ENCODE measurements at places on chromosomes 5 and 9.

DNA sequence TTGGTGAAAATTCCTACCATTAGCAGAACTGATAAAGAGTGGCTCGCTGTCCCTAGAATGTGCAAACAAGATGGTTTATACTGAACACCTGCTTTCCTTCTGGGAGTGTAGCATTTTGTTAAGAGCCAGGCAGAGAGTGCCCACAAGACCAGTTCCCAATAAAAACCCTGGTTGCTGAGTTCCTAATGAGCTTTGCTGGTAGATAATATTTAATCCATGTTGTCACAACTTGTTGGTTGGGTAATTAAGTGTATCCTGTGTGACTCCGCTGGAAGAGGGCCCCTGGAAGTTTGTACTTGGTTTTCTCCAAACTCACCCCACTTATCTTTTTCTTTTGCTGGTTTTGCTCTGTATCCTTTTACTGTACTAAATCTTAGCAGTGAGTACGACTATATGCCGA is 39.5 kb upstream of the GOLGA1 start:
- DNase-seq = no peak

- no peak for DNase-seq
These were observed 29.7 kb downstream of the PWWP2A start for GRCh38 chr5:160089531-160089930.

DNA sequence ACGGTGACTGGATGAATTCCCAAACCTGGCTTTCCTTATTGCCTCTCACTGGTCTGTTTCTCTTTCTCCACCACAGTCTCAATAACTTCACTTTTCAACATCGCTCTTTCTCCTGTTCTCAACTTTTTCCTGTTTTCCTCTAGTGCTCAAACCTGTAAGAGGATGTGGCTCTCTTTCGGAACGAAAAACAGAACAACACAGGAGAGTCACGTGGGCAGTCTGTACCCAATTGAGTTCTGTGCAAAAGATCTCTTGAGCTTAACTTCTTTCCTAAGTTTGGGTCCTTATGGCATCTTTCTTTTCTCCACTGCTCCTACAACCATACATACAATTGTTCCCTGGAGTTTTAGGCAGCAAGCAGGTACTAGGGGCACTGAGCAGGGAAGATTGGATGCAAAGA is 8.9 kb downstream of the HAVCR1 start:
- DNase-seq = no peak

GRCh38 chr9:120895951-120896350 is 19.0 kb upstream of the PHF19 start:
- DNase-seq = no peak

- DNase-seq = no peak
These were observed 24.5 kb upstream of the GFPT2 start for GRCh38 chr5:180377556-180378197.

DNA sequence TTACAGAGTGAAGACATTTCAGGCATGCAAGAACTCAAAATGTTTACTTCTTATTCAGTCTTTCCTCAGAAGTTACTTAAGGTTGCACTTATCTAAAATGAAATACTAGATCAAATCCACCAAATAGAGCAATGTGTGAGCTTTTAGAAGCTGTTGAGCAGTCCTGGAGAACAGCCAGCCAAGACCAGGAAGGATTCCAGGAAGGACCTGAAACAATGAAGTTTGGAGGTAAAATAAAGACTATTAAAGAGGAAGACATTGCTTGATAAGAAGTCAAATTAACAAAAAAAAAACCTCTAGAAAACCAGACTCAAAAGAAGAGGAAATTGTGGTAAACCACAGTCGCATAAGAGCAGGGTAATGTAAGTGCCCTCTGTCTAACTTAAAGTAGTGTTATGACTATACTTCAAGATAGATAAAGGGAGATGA is 156.2 kb upstream of the S1PR3 start:
- DNase-seq = no peak

DNA sequence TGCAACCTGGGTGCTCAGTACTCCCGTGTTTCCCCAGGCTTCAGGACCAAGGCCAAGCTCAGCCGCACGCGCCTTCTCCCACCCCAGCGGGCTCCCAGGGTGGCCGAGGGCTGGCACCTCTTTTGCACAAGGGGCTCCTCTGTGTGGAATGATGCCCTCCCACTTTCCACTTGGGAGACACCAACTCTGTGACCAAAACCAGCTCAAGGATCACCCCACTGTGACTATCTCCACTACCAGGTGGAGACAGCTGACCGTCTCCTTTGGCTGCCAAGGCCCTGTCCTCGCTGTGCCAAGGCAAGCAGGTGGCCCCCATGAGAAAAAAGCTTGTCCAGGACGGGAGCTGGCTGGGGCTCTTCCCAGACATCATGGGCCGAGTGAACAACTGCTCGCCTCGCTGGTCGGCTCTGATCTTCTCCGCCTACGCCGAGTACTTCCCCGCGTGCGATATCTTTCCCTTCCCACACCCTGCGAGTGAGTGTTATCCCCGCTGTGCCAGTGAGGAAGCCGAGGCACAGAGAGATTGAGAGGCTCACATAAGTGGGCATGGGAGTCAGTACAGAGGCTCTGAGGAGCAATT is 132.8 kb downstream of the ZNF354C start:
- DNase-seq = no peak

DNA sequence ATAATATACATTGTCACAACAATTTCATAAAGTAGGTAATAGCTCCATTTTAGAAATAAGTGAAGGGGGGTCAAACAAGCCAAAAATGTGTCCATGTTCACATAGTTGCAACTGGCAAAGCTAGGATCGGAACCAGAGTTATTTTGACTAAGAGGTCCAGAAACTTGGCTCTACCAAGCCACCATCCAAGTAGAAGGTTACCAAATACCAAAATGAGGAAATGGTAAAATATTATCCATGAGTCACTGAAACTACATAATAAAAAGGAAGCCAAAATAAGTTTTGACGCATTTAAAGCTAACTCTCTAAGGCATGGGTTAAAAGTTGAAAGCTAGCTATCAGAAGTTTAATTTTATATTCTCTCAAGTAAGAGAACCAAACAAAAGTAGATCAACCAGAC is 886.9 kb upstream of the DMAC1 start:
- no peak for DNase-seq

DNA sequence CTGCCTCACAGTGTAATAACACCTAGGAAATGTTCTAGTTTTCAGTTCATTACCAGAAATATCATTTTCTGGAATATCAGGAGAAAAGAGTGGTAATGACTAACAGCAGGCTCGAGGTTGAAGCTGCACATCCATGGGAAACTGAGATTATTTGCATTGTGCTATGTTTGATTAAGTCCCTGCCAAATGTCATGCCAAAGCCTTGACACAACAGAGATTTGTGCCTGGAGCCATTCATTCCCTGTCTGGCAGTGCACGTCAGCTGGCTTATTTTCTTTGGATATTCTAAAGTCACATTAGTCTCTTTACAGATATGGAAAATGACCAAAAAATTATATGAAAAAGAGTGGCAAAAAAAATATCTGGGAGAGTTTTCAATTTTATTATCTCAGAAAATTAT is 848.0 kb downstream of the PTPRD start:
- DNase-seq = no peak

- DNase-seq = peak; percentile 35
These were observed at the start of gene ASS1 for GRCh38 chr9:130444565-130445221. Gene ASS1 (plus strand): TSS chr9:130444961. CDS start chr9:130452229, 7,268 bp downstream.

GRCh38 chr9:106897751-106898150 is 34.8 kb downstream of the ZNF462 start:
- DNase-seq = no peak

DNA sequence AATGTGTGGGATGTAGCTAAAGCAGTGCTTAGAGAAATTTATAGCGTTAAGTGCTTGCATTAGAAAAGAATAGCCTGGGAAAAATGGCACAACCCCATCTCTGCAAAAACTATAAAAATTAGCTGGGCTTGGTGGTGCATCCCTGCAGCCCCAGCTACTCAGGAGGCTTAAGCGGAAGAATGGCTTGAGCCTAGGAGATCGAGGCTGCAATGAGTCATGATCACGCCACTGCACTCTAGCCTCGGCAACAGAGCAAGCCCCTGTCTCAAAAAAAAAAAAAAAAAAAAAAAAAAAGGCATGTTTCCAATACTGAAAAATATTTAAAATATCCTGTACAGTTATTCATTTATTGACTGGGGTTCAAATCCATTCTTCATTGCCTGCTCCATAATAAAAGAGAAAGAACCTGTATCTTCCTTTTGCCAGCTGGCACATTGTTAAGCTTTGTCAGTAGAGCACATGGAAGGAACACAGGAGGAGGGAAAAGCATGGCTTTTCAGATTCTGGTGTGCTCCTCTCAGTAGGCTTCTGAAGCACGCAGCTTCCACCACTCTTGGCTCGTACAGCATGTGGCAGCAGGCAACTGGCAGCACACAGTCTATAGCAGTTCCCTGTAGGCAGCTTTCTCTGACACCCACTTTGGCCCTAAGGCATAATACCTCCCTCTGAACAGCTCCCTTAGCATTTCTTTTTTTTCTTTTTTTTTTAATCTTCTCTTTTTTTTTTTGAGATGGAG is 73.5 kb downstream of the TRIM36 start:
- DNase-seq = no peak

DNA sequence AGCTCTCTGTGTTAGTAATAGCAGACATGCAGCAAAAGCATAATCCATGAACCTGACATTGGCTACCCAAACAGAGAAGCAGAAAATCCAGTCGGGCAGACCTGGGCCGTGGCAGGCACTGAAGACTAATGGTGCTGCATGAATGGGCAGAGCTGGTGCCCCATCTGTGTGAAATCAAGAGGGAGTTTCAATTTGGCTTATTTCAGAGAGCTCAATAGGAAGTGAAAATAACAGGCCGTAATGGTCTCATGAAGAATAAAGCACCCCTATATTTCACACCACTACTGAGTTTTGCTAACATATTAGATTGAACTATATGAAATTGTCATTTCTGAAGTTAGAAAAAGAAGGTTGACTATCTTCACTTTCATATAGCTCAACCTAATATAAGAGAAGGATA is 149.7 kb downstream of the ENC1 start:
- no peak for DNase-seq

- no peak for DNase-seq
These were observed 72.0 kb downstream of the SEMA4D start for GRCh38 chr9:89425921-89426383.

- DNase-seq = no peak
These were observed 133.1 kb downstream of the GABBR2 start for GRCh38 chr9:98575379-98576346.

DNA sequence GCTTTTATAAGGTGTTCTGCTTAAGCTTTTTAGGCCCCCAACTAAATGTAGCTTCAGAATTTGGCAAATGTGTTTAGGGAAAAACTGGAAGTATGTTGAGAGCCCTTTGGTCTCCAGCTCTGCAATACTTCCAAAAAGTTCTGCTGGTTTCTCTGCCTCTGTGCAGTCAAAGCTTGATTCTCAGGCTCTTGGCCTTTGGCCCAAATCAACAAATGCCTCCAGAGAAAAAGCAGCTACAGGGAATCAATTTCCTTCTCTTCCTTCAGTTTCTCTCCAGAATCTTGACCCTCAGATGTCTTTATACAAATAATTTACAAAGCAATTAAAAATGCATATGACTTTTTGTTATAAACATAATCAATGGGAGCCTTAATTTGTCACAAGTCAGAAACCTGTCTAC is 235.7 kb downstream of the COMMD10 start:
- no peak for DNase-seq

DNA sequence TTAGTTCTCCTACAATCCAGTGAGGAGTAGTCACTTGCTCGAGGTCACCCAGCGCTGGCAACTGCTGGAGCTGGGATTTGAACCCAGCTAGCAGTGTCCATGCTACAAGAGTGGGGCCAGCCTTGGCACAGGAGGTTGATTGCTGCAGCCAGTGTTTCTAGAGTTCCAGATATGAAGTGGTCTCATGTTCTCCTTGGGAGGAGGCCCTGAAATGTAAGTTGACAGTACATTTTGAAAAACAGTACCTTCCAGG is 802 bp downstream of the CCDC107 start:
- no peak for DNase-seq

GRCh38 chr9:79630521-79631403 is 59.0 kb downstream of the TLE4 start:
- no peak for DNase-seq

DNA sequence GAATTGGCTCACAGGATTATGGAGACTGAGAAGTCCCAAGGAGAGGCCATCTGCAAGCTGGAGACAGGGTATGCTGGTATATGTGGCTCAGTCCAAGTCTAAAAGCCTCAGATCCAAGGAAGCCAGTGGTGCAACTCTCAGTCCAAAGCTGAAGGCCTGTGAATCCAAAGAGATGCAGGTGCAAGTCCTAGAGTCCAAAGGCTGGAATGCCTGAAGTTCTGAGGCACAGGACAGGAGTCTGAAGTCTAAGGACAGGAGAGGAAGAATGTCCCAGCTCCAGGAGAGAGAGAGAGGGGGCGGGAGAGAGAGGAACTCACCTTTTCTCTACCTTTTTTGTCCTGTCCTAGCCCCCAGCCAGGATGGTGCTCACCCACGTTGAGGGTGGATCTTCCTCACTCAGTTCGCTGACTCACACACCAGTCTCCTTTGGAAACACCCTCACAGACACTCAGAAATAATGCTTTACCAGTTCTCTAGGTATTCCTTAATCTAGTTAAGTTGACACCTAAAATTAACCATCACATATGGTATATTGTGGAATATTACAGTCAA is 49.6 kb downstream of the KCNN2 start:
- no peak for DNase-seq

GRCh38 chr5:79285285-79285684 is 49.4 kb downstream of the JMY start:
- no peak for DNase-seq

GRCh38 chr9:99300603-99301002 is 78.5 kb downstream of the SEC61B start:
- no peak for DNase-seq

GRCh38 chr5:180619563-180619915 is 28.2 kb upstream of the SCGB3A1 start:
- DNase-seq = no peak

DNA sequence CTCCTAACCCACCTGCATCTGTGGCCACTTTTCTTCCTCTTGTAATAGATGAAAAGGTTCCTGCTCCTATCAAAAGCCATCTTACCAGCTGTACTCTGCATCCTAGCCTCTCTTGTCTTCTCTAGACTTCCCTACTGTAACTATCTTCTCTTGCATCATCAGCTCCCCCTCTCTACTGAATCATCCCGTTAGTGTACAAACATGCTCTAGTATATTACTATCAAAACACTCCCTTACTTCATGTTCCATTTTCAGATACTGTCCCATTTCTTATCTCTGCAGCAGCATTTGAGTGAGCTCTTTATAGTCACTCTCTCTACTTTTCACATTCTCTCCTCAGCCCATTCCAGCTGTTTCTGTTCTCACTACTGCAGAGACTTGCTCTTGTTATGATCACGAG is 2.8 kb downstream of the SRA1 start:
- no peak for DNase-seq

- DNase-seq = no peak
These were observed 20.5 kb downstream of the MSX2 start for GRCh38 chr5:174744896-174745295.

- DNase-seq = no peak
These were observed 204.4 kb downstream of the SH3GL2 start for GRCh38 chr9:17783227-17783626.

GRCh38 chr9:115004545-115004944 is 74.2 kb upstream of the TNFSF8 start:
- DNase-seq = no peak

GRCh38 chr5:64690417-64691151 is at the start of gene SHISAL2B:
Gene SHISAL2B (plus strand): TSS chr5:64690503. CDS start chr5:64690624, 121 bp downstream.
- no peak for DNase-seq

GRCh38 chr5:112779531-112779930 is 41.8 kb downstream of the APC start:
- DNase-seq = no peak
